ENCODE measurements at places on chromosomes 6 and 20.

GRCh38 chr20:48060841-48061720, 275.8 kb upstream of the SULF2 start:
- DNase-seq: no peak

DNA sequence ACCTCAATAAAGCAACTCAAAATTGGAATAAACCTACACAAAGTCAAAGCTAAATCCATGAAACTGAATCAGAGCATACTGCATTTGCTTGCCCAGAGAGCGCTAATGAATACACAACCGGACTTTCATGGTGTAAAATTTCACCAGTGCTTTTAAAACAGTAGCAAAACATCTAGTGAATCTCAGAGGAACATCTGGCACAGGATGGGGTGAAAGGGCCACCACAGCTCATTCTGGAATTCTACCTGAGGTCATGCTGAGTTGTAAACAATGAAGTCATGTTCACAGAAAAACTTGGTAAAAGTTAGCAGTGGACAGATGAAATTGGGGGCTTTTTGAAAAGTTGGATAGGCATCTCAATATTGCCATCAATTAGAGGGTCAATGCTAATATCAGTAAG, 125.6 kb upstream of the STXBP5 start:
- DNase-seq: peak; percentile 5

DNA sequence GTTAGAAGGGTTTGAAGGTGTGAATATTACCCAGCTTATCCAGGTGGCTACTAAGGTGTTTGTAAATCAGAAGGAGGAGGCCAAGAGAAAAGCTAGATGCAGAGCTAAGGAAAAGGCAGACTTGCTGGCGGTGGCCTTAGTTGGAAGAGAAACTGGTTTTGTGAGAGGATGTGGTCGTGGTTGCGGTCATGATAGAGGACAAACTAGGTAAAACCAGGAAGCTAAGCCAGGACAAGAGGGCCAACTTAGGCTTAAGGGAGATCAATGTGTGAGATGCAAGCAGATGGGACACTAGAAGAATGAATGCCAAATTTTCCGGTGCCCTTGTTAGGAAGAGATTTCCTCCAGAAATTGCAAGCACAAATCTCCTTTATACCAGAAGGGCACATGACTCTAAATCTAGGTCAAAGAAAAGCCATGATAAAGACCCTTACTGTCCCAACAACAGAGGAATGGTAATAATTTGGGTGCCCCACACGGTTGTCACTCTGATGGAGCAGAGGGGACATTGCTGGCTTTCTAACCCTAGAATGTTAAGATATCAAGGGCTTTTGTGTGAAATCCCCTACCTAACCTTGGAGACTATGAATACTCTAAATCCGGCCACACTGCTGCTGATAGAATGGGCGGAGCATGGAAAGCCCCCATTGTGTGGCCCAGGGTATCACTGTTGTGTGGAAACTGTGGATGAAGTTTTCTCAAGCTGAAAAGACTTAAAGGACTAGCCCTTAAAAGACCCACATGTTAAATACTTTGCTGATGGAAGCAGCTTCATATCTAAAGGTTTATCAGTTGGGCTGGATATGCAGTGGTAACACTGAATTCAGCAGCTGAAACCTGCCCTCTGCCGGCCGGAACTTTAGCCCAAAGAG, 7.8 kb downstream of the IL22RA2 start:
- DNase-seq: peak; percentile 94

GRCh38 chr6:46898006-46898405, 23.7 kb downstream of the ADGRF5 start:
- DNase-seq: no peak

DNA sequence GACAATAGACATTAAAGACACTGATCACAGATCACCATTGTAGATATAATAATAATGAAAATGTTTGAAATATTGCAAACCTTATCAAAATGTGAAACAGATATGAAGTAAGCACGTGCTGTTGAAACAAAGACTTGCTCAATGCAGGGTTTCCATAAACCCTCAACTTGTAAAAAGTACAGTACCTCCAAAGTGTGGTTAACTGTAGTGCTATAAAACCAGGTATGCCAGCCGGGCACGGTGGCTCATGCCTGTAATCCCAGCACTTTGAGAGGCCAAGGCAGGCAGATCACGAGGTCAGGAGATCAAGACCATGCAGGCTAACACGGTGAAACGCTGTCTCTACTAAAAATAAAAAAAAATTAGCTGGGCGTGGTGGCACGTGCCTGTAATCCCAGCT, 96.6 kb downstream of the ZFAND3 start:
- DNase-seq: no peak

GRCh38 chr6:15502446-15503345, 160.1 kb downstream of the DTNBP1 start:
- no peak for DNase-seq

GRCh38 chr20:1478566-1478965, 11.9 kb upstream of the NSFL1C start:
- no peak for DNase-seq

DNA sequence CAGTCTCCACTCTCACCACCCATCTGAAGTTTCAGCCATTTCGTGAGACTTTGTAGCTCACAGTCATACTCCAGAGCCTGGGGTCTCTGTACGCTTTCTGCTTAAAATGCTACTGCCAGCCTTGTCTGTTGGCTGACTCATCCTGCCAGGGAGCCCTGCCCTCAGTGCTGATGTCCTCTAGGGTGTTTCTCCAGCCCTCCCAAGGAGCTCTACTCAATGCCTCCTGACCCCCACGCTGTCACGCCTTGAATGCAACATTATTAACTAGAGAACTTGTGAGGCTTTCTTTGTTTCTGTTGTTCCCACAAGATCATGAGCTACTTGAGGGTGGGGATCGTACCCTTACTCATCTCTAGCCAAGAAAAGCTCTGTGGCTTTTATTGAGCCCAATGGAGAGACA, 20.1 kb downstream of the KIF16B start:
- DNase-seq: no peak

DNA sequence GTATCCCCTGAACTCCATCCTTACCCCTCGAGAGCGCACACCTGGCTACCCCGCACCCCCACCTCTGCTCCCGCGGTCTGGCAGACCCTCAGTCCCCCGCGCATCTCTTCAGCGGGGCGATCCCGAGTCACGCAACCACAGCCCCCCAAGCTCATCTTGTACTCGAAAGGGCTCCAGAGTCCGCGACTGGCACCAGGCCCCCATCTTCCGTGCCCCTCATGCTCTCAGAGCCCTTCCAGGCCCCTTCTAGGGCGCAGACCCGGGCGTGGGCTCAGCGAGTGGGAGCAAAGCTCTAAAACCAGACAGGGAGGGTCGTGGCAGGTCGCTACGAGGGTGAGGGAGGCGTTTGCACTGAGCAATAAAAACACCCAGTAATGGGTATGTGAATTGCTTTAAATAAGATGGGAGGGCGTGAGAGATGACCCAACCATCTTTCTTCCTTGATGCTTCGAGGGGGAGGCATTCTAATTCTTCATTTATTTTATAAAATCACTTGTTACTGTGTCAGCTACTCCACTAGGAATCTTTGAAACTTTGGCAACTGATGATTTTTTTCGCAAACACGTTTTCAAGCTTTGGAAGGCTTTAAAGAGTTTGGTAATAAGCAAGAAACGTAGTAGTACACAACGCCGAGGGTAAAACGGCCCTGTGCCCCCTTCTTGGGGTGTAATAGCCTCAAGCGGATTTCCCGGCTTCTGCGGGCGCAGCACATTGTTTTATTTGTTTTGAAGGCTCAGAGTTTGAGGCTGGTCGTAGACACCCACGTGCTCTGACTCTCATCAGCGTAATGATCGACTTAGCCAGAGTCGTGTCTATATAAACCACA, 42.6 kb upstream of the SUPT3H start:
- no peak for DNase-seq

DNA sequence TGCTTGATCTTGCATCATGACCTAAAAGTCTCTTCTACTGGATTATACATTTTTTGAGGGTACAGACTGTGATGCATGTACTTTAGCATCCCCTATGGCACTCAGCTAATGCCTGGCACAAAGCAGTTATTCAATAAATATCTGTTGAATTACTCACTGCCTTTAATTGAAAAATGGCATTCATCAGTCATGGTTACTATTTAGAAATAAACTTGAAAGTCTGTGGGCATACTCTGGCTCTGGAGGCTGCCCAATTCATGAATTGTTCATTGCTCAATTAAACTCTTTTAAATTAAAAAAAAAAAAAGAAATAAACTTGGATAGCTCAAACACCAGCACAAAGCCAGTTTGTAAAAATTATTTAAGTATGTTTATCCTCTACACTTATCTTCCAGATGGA, 40.0 kb downstream of the HEBP2 start:
- DNase-seq: no peak

GRCh38 chr6:9126878-9127560, 691.7 kb upstream of the SLC35B3 start:
- no peak for DNase-seq

DNA sequence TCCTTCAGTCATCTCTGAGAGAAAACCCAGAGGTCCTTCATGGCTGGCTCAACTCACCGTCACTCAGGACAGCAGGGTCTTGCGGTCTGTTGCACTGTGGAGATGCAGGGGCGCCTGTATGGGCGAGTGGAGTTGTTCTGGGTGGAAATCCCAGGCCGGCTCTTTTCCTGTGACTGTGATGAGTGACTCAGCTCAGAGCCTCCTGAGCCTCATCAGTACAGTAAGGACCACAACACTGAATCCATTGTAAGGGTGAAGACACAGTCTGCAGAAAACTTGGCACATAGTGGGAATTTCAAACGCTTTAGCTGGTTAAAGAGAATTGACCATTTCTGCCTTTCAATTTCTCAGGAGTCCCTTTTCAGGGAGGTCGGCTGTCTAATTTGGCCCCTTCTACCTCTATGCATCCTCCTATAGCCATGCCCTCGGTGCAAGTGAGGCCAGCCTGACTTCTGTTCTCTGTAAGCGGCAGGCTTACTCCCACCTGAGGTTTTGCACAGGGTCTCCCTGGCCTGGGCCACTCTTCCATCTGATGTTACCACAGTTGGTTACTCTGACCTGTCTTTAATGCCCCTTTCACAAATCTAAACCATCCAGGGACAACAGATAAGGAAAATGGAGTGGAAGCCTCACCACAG, 35.5 kb upstream of the TBXT start:
- DNase-seq: peak; percentile 74

GRCh38 chr20:55437798-55438415, 567.4 kb downstream of the CBLN4 start:
- DNase-seq: no peak

- no peak for DNase-seq
These were observed 30.9 kb upstream of the TAGAP start for GRCh38 chr6:159075506-159076228.

- DNase-seq: no peak
These were observed 21.5 kb upstream of the NTSR1 start for GRCh38 chr20:62686869-62687830.

DNA sequence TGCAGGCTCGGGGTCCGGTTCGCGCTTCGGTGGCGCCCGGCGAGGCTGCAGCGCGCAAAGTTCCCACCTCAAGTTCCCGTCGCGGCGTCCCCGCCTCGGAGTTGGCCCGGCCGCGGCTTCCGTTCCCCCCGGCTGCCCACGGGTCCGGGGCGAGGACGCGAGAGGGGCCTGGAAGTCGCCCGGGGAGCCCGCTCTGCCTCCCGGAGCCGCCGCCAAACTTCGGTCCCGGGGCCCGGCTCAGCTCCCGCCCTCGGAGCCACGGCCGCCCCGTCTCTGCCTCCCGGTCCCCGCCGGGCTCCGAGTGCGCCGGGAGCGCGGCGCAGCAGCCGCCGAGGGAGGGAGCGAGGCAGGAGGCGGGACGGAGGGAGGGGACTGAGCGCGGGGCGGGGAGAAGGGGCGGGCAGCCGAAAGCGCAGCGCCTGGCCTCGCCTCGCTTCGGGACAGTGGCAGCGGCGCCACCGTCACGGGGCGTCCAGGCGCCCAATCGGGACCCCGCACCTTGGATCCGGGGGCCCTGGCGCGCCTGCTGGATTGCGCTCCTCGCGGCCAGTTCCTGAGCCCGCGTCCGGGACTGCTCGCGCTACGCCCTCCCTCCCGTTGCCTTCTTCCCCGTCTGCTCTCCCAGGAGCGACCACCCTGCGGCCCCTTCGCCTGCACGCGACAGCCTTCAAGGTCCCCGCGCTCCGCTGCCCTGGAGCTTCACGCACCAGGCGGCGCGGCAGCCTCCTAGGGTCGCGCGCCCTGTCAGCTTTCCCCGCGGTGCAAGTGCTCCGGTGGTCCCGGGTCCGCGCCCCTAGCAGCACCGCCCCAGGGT, at the start of gene KCNG1:
Gene KCNG1 (minus strand): TSS at position 305 of the 814 bp plus-strand sequence. CDS start 12,769 bp downstream, outside the sequence.
- DNase-seq: no peak

DNA sequence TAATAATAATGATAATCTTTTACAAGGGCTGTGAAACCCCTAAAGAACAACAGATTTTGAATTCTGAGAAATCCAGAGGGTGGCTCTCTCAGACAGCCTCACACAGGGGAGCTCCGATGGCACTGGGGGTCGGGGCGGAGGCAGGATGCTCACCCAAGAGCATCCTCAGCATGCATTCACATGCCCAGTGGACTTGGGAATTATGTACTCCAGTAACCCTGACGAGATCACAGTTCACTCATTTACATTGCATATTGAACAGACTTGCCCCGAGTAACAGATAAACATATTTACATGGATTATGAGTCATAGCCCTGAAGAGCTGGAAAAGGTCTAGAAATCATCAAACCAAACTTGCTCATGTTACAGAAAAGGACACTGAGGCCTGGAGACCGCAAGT, 482.7 kb upstream of the JARID2 start:
- DNase-seq: no peak

DNA sequence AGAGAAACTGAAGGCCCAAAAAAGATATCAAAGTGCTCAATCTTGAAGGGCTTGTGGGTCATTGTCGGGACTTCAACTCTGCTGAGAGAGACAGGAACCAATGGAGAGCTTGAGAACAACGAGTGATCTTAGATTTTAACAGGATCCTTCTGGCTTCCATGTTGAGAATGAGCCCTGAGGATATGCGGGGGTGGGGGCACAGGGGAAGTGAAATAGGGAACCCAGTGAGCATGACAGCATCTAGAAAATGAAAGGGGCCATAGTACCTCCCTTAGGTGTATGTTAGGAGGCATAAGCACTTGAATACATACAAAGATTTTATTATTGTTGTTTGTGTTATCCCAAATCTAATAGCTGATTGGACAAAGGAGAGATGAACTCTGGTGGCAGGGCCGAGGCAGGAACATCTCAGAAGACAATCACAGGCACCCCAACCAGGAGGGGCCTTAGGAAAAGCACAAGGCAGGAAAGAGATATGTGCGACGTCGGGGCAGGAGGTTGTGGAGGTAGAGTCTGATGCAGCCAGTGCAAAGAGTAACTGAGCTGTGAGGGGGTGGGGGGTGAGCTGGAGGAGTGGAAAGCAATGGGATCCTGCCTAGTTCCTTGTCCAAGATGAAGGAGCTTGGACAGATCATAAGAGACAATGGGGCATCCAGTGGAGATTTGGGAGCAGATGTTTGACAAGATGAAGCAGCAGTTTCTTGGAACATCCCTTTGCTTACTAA, 10.4 kb downstream of the TGM6 start:
- no peak for DNase-seq

DNA sequence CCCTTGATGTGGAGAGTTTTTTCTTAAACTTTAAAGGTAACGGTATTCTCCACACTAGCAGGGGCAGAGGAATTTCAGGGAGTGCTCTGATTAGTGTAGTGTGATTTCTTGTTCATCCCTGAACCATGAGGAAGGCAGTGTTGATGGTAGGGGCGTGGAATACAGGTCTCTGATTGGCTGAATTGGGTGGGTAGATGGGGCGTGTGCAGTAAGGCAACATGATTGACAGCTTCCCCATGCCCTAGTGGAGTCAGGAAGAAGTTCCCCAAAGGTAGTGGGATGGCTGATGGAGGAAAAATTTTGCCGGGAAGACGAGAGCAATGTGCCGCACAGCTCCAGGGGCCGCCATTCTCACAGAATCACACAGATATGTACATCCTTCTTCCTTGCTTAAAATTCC, 97.4 kb upstream of the SALL4 start:
- DNase-seq: no peak

- DNase-seq: no peak
These were observed 595 bp downstream of the EYA2 start for GRCh38 chr20:46894971-46895905.

GRCh38 chr6:19415605-19416326, 421.4 kb upstream of the ID4 start:
- DNase-seq: no peak

Measured in Karpas-422 (cell line).